ENCODE measurements at places on chromosomes 2 and 18.
A peak's percentile ranks its signal among the peaks of the same experiment; 100 is the strongest.

DNA sequence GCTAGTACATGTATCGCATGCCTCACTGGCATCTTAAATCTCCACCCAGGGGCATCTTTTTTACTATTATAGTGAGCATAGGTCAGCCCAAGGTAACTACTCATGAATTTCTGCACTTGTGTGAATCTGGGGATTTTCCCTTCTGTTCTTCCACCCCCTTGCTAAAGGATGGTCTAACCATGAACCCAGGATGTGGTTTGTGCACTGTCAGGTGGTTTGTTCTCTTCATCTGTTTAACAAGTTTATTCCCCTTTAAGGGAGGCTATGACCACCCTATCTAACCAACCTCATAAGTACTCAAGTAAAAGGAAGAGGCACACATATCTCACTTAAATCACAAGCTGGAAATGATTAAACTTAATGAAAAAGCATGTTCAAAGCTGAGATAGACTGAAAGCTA lies 243.0 kb downstream of the RPRM start:
- no peak for DNase-seq

DNA sequence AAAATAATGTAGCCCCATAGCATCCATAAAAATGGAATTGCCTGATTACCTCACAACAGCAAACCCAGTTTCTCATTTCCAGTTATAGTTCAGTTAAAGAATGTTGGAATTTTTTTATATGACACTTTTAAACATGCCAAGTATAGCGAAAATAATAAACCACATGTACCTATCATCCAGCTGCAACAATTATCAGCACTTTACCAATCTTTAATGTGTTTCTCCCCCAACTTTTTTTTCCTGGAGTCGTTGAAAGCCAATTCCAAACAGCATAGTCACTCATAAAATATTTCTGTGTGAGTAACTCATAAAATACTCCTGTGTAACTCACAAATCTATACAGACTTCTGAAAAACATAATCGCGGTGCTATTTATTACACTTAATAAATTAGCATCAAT lies 38.1 kb downstream of the SMAD4 start:
- no peak for DNase-seq

DNA sequence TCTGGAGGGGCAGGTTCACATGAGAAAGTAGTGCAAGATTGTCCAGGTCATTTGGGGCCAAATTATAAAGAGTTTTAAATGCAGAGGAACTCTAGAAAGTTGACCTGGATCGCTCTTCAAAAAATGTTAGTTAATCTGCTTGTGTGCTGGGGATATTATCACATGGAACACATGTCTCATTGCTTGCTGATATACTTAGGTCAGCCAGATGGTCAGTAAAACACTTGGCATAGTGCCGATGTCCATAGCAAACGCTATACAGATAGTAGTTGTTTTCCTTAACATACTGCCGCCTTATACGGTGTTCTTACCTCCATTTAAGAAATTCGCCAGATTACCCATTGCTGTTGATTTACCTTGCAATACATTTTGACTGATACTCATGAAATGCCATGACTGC lies 103.4 kb upstream of the CWC22 start:
- DNase-seq: no peak

DNA sequence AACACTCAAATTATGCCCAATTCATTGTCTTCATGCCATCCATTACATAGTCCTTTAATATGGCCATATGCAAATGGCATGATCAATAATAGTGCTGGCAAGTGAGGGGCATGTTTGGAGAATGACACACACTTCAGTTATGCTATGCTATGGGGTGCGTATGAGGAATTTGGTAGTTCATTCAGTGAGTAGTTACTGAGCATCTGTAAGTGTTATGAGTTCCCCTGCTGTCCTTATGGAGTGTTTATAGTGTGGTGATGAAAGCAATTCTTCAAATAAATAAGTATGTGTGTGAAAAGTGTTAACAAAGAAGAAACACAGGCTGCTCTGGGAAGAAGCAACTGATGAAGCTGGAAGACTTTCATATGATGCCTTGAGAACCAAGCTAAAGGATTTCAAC lies 383.7 kb upstream of the SLC14A2 start:
- DNase-seq: no peak

DNA sequence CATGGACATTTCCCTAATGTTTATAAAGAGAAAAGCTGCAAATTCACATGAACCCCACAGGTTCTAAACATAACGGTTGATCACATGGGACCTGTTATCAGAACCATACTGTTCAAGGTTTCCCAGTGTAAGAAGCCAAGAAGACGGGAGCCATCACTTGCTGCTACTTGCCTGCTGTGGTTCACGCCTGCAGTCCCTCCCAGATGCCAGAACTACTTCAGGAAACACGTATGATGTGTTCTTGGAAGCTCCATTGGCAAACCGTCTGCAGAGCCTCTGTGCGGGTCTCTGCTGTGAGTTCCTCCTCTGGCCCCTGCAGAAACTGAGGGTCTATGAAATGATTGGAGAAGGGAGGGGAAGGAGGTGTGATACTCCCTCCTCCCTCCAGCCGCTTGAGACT lies 75.2 kb downstream of the CABLES1 start:
- no peak for DNase-seq

DNA sequence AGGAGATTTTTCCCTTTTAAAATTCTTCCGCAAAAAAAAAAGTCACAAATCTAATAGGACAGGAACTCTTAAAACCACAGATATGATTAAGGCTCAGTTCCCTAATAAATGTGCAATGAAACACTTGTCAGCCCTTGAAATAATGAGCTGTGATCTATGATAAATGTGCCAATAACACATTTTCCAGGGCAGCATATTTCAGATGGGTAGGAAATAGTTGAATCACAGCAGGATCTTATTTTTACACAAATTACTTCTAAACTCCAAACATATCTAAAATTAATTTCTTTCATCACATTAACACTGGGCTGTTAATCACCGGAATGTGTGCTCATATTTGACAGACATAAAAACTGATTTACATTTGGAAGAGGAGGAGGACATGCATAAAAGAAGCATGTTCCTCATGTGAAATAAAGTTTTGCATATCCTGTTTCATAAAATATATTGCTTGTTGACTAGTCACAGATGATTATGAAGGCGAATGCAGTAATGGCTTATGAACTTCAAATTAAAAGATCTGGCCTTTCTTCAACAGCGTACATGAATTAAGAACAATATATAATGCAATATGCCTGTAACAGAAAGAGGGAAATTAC lies 281.4 kb downstream of the PAX3 start:
- no peak for DNase-seq

DNA sequence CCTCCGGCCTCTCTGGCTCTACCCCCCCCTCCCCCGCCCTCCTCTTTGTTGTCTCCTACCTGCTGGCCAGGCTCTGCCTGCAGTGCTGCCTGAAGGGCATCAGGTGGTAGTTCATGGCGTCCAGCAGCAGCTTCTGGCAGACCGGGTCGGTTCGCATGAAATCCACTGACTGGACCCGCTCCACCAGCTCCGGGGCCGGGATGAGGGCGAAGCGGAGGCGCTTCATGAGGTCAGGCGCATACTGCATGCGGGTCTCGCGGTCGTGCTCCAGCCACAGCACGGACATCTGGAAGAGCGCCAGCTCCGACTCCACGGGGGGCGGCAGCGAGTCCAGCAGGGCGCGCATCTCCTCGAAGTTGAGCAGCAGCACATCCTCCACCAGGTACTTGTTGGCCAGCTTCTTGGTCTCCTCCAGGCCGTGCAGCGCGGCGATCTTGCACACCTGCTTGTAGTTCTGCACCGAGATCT lies 3.2 kb downstream of the KLHL14 start:
- no peak for DNase-seq

DNA sequence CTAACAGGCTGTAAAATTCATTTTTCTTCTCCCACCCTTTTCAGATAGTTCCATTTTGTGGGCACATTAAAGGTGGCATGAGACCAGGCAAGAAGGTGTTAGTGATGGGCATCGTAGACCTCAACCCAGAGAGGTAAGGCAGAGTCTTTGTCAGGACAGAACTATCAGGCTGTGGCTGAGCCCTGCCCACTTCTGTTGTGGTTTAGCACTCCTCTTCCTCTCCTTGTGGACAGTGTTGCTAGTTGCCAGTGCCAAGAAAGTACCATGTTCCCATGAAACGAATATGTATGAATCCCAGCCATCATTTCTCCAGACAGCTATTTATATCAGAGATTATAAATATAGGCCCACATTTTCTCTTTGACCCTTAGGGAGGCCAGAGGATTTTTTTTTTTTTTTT lies 1.6 kb downstream of the LGALSL start:
- DNase-seq: no peak

DNA sequence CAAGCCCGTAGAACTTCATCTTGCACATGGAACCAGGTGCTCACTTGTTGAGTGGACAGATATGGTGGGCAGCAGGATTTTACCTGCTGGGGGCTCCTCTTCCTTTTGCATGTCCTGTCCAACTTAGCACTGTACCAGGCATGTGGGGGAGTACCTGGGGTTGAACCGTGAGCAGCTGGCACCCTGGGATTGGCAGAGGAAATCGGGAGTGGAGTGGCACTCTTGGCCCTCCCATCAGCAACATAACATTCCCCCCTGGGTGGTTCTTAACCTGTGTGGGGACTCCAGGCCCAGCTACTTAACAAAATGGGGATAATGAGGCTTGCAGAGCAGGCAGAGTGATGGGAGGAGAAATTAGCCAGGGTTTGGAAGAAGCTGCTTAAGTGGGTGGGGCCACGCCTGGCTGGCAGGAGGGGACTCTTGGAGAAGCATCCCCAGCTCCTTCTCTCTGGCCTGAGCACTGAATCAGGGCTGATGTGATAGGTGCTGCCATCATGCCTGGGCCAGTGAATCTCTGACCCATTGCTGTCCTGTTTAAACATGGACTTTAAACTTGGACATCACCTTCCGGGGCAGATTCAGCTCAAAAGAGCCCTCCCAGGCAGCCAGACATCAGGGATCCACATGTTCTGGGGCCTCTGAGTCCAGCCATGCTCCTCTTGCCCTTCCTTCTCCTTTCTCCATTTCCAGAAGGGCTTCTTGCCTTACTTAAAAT lies 15.5 kb downstream of the FOSL2 start:
- no peak for DNase-seq

- no peak for DNase-seq
Observed at GRCh38 chr18:33594799-33595198, 16.8 kb downstream of the ASXL3 start.

- no peak for DNase-seq
Observed at GRCh38 chr18:8328126-8328525, 281.1 kb upstream of the RAB12 start.

- DNase-seq: no peak
Observed at GRCh38 chr2:209549589-209549988, 125.7 kb downstream of the MAP2 start.

DNA sequence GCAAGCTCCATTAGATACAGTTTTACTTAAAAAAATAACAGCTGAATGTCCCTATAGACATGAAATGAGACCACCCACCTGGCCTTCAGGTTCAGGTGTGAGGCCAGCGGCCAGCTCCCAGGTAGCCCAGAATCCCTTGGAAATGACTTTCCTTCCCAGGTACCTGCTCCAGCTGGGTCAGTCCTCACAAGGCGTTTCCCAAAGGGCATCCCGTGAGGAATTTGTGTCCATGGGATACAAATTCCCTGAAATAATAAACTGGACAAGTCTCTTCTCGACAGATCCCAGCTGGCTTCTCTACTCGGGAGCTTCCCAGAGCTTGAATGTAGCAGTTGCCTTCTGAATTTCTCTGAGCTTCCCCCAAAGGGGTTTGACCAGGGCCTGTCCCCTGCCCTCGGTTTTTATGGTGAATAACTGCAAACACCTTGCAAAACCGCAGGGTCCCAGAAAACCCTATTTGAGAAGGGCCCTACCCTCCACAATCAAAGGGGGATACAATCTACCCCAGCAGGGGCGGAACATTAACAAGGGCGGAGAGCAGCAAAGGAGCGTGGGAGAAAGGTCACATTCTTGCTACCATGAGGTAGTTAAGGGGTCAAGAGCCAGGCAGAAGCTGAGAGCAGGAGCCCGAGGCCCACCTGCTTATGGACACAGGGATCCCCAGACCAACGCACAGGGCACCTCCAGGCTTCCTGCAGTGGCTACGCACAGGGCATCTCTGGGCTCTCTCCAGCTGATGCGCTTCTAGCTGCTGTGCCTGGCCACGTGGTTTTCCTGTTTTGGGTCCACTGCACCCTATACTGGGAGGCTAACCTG lies 107.7 kb downstream of the HDAC4 start:
- no peak for DNase-seq

- DNase-seq: no peak
Observed at GRCh38 chr2:9745153-9745899, 97.9 kb upstream of the TAF1B start.

- DNase-seq: no peak
Observed at GRCh38 chr2:96626553-96626942, 11.6 kb downstream of the KANSL3 start.

DNA sequence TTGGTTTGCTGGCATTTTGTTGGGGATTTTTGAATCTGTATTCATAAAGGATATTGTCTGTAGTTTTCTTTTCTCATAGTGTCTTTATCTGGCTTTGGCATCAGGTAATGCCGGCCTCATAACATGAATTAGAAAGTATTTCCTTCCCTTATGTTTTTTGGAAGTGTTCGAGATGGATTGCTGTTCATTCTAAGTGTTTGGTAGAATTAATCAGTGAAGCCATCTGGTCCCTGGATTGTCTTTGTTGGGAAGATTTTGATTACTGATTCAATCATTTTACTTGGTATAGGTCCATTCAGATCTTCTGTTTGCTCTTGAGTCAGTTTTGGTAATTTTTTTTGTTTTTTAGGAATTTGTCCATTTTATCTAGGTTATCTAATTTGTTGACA lies 22.3 kb downstream of the KIAA1328 start:
- DNase-seq: no peak

- peak; percentile 85 for DNase-seq
Observed at GRCh38 chr18:79405781-79406575, 10.2 kb downstream of the NFATC1 start.

DNA sequence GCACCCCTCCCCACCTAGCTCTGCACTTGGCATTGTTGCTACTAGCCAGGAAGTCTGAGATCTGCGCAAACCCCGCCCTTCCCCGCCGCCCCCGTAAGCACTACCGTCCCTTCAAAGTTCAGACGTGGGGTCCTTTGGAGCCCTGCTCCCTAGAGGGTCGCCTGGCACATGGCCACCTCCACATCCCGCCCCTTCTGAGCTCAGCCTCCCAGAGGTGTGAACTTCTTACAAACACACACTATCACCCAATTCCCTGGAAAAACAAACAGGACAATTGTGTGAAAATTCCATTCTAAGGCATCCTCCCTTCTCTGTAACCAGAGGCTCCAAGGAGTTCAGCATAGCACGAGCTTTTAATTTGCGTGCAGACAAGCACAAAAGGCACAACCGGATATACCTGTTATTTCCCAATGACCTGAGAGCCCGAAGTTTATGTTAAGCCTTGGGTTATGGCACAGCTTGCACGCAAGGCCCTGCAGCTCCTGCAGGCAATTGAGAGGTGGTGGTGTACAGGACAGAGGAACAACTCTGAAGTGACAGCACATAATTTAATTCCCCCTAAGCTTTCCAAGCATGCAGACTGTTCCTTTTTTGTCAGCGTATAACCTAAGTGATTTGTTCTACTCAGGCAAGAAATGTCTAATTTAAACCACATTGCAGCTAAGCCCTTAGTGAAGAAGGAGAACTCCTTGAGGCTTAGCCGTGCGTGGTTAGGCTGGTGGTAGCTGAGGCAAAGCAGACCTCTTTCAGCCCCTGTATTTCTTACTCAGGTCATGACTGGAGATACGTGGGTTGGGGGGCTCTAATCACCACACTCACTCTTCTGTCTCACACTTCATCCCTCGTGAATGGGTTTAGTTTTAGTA lies 20.3 kb upstream of the CYP1B1 start:
- no peak for DNase-seq
